Stimulated activated CD8-positive, alpha-beta memory T cell treated with anti-CD3 and anti-CD28 coated beads, Interleukin-12 subunit alpha, Interleukin-12 subunit beta, amount 100 ng/mL, for 4 hours (primary cell): ENCODE measurements at places on chromosomes 11 and 22.

DNA sequence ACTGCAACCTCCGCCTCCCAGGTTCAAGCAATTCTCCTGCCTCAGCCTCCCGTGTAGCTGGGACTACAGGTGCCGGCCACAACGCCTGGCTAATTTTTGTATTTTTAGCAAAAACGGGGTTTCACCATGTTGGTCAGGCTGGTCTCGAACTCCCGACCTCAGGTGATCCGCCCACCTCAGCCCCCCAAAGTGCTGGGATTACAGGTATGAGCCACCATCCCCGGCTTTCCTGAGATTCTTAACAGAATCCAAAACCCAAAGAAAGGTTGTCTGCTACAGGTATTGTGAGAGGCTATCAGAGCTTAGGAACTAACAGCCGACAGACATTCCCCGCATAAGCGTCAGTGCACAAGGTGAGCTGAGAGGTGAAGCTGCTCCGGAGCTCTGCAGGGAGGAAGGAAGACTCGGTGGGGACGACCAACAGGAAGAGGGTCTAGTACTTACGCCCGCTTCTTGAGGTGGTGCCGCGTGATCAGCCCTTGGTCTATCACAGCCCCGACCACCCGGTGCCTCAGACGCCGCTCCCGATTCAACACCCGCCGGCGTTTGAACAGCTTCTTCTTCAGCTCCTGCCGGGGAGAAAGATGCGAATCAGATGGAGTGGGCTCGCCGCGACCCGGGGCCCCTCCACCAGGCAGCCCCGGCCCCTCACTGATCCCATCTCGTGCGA, 470 bp downstream of the C11orf98 start:
- DNase-seq = no peak

DNA sequence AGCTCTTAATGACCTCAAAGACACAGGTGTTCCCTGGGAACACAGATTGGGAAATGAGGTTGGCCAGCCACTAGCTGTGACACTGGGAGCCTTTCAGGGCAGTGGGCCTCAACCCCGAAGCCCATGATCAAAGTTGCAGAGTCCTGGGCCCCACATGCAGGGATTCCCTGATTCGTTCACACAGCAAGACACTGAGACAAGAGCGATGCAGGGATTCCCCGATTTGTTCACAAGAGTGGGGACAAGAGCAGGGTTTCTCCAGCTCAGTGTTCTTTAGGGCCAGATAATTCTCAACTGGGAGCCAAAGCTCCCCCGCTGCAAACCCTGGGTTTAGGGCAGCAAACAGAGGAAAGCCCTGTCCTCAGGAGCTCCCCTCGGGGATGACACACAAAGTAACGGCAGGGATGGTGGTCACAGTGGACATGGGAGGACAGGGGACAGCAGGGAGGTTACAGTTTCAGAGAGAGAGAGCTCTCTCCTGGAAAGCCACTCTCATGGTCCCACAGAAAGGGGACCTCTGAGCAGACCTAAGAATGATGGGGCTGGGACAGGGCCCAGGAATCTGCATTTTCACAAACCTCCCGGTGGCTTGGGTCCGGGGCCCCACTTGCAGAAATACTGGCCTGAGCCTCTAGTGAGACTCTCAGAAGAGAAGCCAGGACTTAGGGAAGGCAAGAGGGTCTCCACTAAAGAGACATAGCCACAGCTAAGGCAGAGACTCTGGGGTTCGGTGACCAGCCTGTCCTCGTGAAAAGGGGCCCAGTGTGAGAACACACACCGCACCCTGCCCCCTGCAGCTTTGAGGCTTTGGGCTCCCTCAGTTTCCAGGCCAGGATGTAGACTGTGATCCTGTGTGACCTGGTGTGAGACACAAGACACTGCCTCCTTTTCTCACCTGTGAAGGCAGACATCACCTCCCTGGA, 7.4 kb upstream of the GNAZ start:
- no peak for DNase-seq

GRCh38 chr11:59380263-59381059, 21.8 kb downstream of the OR5AN1 start:
- DNase-seq = no peak

DNA sequence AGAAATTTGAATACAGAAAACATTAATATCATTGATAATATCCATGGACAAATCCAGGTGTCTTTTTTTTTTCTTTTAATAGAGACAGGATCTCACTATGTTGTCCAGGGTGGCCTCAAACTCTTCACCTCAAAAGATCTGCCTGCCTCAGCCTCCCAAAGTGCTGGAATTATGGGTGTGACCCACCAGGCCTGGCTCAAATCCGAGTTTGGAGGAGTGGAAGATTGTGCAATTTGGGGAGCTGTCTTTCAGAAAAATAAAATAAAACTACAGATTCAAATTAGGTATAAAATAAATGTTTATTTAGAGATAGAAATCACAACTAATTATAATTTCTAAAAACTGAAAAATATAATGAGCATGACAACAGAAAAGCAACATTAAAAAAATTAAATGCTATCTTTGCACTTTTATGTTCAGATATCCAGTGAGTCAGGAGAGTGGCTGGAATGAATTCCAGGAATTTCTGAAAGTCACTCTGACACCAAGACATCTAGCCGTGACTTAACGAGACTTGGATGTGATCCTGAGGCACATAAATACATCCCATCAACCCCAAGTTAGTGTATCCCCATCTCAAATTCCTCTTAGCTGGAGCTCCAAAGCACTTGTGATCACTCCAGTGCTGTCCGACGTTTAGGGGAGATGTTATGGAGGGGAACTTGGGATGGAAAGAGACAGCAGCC, 128.6 kb upstream of the THY1 start:
- DNase-seq = no peak

DNA sequence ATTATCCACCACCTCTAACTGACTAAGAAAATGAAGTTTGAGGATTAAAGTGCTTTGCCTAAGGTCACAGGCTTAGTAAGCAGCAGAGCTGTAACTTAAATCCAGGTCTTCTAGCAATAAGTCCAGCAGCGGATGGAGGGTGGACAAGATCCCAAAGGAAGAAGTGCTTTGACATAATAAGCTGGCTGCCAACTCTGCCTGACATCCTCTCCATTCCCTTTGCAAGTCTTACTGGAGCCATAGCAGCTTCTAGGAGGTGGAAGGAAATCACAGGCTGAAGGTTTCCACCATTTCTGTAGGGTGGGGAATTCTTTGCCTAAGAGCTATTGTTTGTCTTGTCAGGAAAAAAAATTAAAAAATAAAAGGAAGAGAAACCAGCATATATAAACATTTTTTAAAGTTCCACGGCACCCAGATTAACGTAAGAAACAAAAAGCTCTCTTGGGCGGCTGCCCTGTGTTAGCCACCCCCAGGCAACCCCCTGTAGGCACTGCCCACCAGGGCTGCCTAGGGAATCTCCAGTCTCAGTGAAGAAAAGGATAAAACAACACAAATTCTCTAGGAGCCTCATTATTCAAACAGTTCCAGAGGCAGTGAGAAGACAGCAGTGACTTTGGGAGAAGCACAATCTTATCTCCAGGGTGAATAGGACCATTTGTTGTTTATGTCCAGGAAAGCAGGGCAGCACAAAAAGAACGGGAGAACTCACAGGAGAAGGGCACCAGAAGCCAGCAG, 380.8 kb upstream of the CADM1 start:
- DNase-seq = no peak

- DNase-seq = no peak
Observed at GRCh38 chr11:27771516-27771915, 71.3 kb upstream of the BDNF start.

GRCh38 chr11:31254415-31254814, 115.1 kb downstream of the DCDC1 start:
- no peak for DNase-seq

DNA sequence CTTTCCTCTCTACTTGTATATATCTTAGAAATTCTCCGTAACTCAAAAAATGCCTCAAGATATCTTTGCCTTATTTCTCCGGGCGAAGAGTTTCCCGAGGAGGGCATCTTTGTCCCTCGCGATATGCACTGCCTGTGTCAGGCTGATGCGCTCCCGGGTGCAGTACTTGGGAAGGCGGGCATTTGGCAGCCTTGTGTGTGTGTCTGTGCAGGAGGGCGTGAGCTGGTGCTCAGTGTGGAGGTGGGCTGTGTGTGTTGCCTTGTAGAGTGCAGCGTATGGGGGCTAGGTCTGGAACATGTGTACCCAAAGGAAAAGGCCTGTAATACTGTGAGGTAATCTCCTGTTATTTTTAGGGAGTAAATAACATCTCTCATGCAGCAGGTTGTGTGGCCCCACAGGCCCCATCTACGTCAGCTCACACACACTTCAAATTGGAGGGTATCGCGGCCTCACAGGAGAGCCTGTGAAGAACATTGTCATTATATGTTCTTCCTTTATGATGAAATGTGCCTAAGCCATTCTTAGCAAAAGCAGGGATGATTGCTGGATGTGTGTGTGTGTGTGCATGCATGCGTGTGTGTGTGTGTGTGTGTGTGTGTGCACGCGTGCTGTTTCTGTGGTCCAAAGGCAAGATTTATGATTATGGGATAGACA, 77.5 kb downstream of the KCNJ1 start:
- DNase-seq = no peak

DNA sequence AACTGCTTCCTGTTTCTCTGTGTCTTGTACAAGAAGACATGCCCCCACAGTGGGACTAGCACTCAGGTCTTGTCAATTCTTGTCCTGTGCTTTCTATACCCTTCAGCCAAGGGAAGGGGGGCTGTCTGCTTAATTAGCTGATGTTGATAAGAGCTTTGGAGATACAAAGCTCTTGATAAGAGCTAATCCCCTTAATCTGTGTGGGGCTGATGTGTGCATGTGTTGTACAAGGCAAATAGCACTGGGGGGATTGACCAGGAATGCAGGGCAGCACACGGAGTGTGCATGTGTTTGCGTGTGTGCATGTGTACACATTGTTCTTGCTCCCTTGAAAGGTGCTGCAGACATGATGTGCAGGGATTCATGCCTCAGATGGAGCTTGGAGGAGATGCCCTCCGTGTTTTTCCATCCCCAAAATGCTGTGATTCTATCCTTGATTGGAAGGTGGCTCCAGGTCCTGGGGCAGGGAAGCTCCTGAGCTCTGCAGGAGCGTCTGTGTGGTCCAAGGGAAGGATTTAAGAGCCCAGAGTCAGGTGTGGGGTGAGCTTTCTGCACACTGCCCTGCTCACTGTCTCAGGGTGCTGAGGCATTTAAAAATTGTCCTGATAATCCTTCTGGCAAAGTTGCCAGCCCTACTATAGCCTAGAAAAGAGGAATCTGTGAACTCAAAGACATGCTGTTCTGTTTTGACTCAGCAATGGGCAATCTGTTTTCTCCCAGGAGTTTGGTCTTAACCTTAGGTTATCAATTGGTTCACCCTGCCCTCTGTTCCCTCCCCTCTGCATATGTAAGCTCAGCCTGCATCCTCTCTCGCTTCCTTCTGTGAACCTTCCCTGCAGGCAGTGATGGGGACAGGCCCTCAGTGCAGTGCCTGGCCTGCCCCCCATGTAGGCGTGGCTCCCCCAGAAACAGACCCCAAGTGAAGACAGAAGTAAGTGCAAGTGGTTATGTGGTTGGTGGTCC, 102.0 kb downstream of the GRIK4 start:
- no peak for DNase-seq

- no peak for DNase-seq
Observed at GRCh38 chr11:129412494-129412893, 36.8 kb downstream of the BARX2 start.

GRCh38 chr22:17476838-17477237, 86.5 kb upstream of the SLC25A18 start:
- no peak for DNase-seq

DNA sequence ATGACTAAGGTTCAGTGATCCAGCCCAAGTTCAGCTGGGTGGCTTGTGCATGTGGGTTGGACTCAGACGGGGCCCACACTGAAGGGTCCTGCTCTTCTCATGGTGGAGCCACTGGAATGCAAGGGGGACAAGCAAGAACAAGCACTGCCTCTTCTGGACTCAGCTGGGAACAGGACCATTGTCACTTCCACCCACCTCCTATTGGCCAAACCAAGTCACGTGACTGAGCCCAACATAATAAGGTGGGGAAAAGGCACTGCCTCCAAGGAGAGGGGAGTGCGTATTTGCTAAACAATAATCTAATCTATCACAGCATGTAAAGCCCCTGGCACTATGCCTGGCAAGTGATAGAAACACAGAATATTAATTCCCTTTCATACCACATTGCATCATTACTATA, 87.1 kb downstream of the CHST1 start:
- no peak for DNase-seq

DNA sequence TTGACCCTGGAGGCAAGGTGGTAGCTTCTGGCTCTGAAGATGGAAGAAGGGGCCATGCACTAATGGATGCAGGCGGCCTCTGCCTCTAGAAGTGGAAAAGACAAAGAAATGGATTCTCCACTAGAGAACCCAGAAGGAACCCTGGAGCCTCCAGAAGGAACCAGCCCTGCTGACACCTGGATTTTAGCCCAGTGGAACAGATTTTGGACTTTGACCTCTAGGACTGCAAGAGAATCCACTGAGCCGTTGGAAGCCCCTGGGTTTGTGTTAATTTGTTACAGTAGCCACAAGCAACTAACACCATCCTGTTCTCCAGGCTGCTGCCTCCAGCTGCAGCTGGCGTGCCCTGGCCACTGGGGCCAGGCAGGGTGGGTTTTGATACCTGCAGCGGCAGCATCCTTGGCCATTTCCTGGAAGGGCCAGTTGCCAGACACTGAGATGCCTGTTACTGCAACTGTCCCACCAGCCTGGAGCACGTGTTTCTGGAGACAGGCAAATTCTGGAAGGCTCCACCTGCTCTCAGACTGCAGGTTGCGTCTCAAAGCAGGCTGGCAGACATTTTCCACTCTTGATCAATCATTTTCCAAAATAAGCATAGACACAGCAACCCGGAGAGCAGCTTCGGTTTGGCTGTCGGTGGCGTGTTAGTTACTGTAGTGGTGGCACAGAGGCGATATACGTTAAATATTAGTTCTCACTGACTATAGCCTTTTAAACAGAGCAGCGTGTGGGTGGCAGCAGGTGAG, 76.8 kb upstream of the PARVG start:
- no peak for DNase-seq

GRCh38 chr11:128802358-128802981, 64.6 kb downstream of the KCNJ1 start:
- DNase-seq = no peak

- DNase-seq = no peak
Observed at GRCh38 chr22:35455529-35455928, 55.6 kb downstream of the MCM5 start.
